ENCODE measurements at places on chromosomes 2 and 18.

DNA sequence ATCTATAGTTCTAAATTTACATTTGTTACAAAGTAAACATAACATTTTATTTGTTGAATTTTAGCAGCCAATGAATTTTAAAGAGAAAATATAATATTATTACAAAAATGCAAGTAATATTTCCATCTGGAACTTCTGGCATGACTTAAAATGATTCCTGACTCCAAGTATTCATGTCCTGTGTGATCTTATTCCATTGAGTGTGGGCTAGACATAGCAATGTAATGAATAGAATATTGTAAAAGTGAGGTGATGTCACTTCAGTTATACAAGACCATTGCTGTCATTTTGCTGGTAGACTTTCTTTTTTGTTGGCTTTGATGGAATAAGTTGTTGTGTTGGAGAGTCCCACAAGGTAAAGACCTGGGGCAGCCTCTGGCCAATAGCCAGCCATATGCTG is 912.2 kb upstream of the PIK3C3 start:
- no peak for DNase-seq

- DNase-seq = no peak
Observed at GRCh38 chr18:47628240-47628781, 302.1 kb downstream of the SMAD2 start.

- peak; percentile 46 for DNase-seq
Observed at GRCh38 chr2:164954954-164955701, at the start of gene SLC38A11. Gene SLC38A11 (minus strand): TSS chr2:164955525. CDS start chr2:164955247, 278 bp downstream.

GRCh38 chr2:207482630-207483029 is 47.1 kb upstream of the CREB1 start:
- DNase-seq = no peak
